ENCODE measurements at places on chromosomes 7 and 10. TPM values are rescaled to one million over a fixed set of nuclear protein-coding genes. Genes with fewer than 3 reads are reported as not detected.

Gene SLC13A1
- not detected for polyA plus RNA-seq

Gene ZNF775
- polyA plus RNA-seq, result 0.38 TPM

Gene ATRNL1
- 124 TPM for polyA plus RNA-seq

Gene TPK1
- 3.8 TPM for polyA plus RNA-seq

Gene UNCX
- polyA plus RNA-seq, result not detected

Gene SPAM1
- polyA plus RNA-seq, result not detected

Gene GALNT17
- polyA plus RNA-seq, result 32.0 TPM

Gene HTR5A
- polyA plus RNA-seq, result 79.7 TPM

Gene PRSS37
- polyA plus RNA-seq, result 1.6 TPM

Gene TMEM229A
- 3.3 TPM for polyA plus RNA-seq

Gene HOXA6
- not detected for polyA plus RNA-seq

Gene ZSCAN25
- 0.45 TPM for polyA plus RNA-seq

Gene HSPA12A
- 62.9 TPM for polyA plus RNA-seq

Gene PTF1A
- not detected for polyA plus RNA-seq

Gene NPSR1
- not detected for polyA plus RNA-seq

Gene INSYN2A
- 0.60 TPM for polyA plus RNA-seq

Gene FGL2
- 699 TPM for polyA plus RNA-seq

Gene TMEM196
- not detected for polyA plus RNA-seq

Gene NAT16
- not detected for polyA plus RNA-seq

Gene RBP3
- not detected for polyA plus RNA-seq

Gene SPDYE18
- polyA plus RNA-seq, result not detected

Gene CAMK2G
- 24.9 TPM for polyA plus RNA-seq

Gene PSMG3
- polyA plus RNA-seq, result 21.5 TPM

Gene ATE1
- polyA plus RNA-seq, result 20.2 TPM

Gene UTF1
- not detected for polyA plus RNA-seq

Gene SYT15
- 0.81 TPM for polyA plus RNA-seq

Gene BEND7
- polyA plus RNA-seq, result 1.3 TPM

Gene LIPF
- not detected for polyA plus RNA-seq

Gene SSC4D
- polyA plus RNA-seq, result 0.40 TPM

Gene SH2D4B
- not detected for polyA plus RNA-seq

Gene CCL26
- 2.1 TPM for polyA plus RNA-seq

Gene EEF1AKMT2
- polyA plus RNA-seq, result 24.0 TPM

Gene AKR1C4
- polyA plus RNA-seq, result not detected

Gene RTKN2
- 1.2 TPM for polyA plus RNA-seq

Gene PDE6C
- 0.09 TPM for polyA plus RNA-seq

Gene ERVW-1
- polyA plus RNA-seq, result 1.5 TPM

Gene CRPPA
- 7.4 TPM for polyA plus RNA-seq

Gene CALHM3
- not detected for polyA plus RNA-seq

Gene SLC16A12
- polyA plus RNA-seq, result not detected

Gene PSD
- polyA plus RNA-seq, result 1.7 TPM

Gene SH3PXD2A
- 5.5 TPM for polyA plus RNA-seq

Gene BTBD16
- not detected for polyA plus RNA-seq

Gene SORCS3
- 5.0 TPM for polyA plus RNA-seq

Gene MYL7
- 2.4 TPM for polyA plus RNA-seq

Gene CABCOCO1
- polyA plus RNA-seq, result not detected

Gene SAMD9
- 5.5 TPM for polyA plus RNA-seq

Gene MLXIPL
- not detected for polyA plus RNA-seq

Gene CTAGE8
- polyA plus RNA-seq, result not detected

Gene C7orf57
- 0.41 TPM for polyA plus RNA-seq

Gene INHBA
- polyA plus RNA-seq, result 0.42 TPM

All from Purkinje cell (primary cell).